ENCODE measurements at places on chromosomes 3 and 15.
A peak's percentile ranks its signal among the peaks of the same experiment; 100 is the strongest.

- DNase-seq: no peak
These were observed 1.9 kb upstream of the NR2E3 start for GRCh38 chr15:71808311-71809020.

GRCh38 chr3:107313711-107314110 lies 63.5 kb upstream of the CCDC54 start:
- DNase-seq: no peak

DNA sequence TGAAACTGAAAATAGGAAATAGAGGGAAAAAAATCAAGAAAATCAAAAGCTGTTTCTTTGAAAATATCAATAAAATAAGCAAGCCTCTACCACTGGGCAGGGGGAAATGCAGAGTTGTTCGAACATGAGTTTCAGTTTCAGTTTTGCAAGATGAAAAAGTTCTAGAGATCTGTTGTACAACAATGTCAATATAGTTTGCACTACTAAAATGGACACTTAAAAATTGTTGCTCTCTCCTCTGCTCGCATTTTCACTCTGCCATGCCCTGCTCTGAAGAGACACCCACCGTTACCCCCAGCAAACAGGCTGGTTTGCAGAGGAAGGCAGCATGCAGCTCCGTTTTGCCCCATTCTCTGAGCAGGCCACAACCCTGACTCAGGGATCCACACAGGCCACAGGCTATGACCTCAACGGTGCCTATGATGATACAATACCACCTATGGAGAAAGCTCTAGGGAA lies 64.5 kb downstream of the ZNF148 start:
- DNase-seq: no peak

- DNase-seq: no peak
These were observed 31.1 kb downstream of the DCLK3 start for GRCh38 chr3:36733162-36733696.

DNA sequence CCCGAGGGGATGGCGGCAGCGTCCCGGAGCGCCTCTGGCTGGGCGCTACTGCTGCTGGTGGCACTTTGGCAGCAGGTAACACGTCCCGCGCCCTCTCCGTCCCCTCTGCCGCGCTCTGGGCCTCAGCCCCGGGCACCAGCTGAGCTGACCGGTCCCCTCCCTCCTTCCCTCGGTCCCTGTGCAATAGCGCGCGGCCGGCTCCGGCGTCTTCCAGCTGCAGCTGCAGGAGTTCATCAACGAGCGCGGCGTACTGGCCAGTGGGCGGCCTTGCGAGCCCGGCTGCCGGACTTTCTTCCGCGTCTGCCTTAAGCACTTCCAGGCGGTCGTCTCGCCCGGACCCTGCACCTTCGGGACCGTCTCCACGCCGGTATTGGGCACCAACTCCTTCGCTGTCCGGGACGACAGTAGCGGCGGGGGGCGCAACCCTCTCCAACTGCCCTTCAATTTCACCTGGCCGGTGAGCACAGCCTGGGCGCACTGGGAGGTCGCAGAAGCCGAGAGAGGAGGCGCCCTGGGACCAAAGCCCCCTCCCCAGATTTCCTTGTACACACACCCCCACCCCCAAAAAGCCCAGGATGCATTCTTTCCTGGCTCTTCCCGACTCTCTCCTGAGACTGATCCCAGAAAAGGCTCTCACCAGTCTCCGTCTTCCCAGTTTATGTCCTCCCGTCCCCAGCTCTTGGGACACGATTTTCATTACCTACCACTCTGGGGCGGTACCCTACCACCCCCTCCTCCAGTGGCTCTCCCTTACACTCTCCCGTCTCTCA lies 705 bp downstream of the DLL4 start:
- peak; percentile 47 for DNase-seq

- no peak for DNase-seq
These were observed 3.1 kb downstream of the C3orf62 start for GRCh38 chr3:49273825-49274532.

DNA sequence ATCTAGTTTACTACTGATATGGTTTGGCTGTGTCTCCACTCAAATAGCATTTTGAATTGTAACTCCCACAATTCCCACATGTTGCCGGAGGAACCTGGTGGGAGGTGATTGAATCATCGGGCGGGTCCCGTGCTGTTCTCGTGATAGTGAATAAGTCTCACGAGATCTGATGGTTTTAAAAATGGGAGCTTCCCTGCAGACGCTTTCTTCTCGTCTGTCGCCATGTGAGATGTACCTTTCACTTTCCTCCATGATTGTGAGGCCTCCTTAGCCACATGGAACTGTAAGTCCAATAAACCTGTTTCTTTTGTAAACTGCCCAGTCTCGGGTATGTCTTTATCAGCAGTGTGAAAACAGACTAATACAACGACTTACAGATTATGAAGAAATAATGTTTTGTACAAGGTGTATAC lies 35.6 kb upstream of the PYDC2 start:
- DNase-seq: no peak

GRCh38 chr15:92336419-92336987 lies 57.2 kb upstream of the ST8SIA2 start:
- DNase-seq: no peak

GRCh38 chr3:119774444-119774843 lies 7.5 kb upstream of the NR1I2 start:
- DNase-seq: no peak

DNA sequence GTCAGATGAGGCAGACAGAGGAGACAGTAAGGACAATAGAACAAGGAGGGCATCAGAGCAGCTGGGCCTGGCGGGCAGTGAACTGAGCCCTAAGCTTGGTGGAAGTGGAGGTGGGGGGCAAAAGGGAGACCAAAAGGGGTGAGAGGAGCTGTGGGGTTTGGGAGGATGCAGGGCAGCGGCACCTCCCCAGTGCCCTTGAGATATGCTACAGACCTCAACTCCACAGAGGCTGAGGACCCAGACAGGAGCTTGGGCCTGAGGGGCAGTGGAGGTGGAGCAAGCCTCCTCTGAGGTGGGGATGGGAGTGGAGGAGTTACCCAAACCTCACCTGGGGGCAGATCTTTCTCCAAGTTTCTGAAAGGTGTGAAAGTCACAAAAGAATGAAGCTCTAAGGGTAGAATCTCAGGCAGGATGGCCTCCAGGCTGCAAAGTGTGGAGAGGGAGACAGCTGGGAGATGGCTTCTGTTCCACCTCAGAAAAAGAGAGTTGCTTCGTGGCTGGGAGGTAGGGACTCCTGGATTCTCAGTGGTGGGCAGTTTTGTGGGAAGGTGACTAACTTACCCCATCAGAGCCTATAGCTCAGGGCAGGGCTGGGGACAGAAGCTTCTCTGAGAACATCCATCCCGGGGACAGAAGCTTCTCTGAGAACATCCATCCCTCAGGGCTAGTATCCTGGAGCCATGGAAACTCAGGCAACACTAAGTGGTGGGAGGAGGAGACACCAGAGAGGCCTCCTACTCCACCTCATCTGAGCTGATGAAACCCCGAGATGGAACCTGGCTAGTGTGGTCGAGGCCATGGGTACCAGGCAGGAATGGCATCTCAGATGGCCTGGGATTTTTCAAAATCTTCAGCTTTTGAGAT lies 2.3 kb upstream of the CLK3 start:
- no peak for DNase-seq

- no peak for DNase-seq
These were observed 30.9 kb upstream of the ATP1B3 start for GRCh38 chr3:141845407-141846049.

- no peak for DNase-seq
These were observed 82.1 kb downstream of the FLNB start for GRCh38 chr3:58090351-58090750.

DNA sequence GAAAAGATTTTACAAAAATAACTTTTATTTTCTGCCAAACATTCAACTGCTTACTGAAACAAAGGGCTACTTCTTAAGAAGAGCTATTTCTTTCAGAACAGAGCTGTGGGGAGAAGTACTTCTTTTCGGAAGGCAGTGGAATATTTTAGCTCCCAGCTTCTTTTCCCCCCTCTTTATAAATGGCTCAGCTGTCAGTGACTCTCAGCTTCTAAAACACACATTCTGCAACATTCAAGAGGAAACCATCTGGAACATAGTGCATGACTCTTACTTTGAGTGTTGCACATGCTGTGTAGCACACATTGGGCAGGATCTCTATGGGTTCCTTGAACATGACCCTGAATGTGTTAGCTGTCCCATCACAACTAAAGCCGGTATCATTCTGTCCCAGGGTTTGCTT lies 7.0 kb upstream of the C15orf40 start:
- no peak for DNase-seq

Data from SHP77 treated with DMSO at 0.1 percent for 48 hours (cell line).